ENCODE measurements at places on chromosomes 3 and 15.
A peak's percentile ranks its signal among the peaks of the same experiment; 100 is the strongest.

GRCh38 chr3:29565236-29565635 lies 284.4 kb downstream of the RBMS3 start:
- no peak for DNase-seq

- no peak for DNase-seq
Observed at GRCh38 chr15:49152552-49153312, 2.7 kb downstream of the COPS2 start.

DNA sequence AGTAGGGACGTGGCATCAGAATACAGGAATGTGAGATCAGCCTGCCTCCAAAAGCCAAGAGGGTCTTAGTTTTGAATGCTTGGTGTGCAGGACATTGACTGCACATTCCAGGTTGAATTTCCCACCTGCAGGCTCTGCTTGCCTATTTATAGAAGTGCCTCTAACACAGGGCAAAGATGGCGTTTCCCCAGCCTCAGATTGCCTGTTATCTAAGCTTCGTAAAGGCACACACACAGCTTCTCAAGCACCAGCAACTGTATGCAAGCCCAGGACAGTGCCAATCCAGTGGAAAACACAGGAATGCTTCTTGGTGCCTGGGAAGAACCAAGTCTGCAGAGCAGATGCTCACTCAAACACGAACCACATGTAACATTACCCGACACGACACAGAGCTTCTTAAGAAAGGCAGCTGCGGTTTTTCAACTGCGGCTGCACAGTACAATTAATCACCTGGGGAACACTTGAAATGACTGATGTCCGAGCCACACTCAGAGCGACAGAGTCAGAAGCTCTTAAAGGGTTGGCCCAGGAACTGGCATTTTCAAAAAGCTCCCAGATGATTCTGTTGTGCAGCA lies 90.0 kb upstream of the ANKRD34C start:
- no peak for DNase-seq

GRCh38 chr3:39134305-39134704 lies 19.1 kb downstream of the CSRNP1 start:
- no peak for DNase-seq

DNA sequence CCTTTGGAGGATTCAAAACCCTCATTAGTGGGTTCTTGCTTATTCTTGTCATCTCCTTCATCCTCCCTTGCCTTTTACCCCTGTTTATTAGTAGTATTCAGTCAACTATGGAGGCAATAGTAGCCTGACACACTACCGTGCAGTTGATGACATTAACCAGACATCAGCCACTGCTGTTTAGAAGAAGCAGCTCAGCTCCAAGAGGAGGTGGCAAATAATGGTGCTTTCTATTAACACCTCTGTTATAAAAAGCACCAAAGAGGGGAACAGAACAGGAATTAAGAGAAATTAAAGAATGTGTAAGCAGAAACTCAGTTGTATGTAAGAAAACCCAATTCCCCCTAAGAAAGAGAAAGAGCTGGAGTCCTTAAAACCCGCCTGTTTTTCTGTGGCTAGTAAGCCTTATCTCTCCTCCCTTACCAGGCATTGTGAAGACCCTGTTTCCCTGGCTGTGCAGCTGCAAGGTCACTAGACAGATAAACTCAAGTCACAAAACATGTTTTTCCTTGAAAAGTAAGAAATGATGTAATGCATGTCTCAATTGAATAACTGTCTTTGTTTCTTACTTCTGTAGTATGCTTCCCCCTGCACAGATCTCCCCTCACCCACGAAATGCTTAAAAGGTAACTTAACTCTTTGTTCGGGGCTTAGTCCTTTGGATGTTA lies 21.2 kb downstream of the CCR4 start:
- DNase-seq: peak; percentile 68

GRCh38 chr3:14319654-14320182 lies 82.7 kb upstream of the SLC6A6 start:
- DNase-seq: peak; percentile 50

DNA sequence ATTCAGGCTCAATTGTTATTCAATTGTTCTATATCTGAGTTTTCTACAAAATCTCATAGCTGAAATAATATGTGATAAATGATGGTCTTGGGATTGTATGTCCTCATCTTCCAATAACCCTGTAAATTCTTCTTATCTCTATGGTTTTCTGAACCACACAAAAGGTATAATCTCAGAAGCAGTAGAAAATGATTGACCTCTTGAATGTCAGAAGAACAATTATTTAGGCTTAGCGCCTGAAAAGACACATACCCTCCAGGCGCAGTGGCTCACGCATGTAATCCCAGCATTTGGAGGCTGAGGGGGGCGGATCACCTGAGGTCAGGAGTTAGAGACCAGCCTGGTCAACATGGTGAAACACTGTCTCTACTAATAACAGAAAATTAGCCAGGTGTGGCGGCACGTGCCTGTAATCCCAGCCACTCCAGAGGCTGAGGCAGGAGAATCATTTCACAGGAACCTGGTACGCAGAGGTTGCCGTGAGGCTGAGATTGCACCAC lies 288.0 kb upstream of the TBC1D5 start:
- DNase-seq: no peak

GRCh38 chr3:183044547-183045229 lies 54.6 kb downstream of the MCCC1 start:
- DNase-seq: no peak

DNA sequence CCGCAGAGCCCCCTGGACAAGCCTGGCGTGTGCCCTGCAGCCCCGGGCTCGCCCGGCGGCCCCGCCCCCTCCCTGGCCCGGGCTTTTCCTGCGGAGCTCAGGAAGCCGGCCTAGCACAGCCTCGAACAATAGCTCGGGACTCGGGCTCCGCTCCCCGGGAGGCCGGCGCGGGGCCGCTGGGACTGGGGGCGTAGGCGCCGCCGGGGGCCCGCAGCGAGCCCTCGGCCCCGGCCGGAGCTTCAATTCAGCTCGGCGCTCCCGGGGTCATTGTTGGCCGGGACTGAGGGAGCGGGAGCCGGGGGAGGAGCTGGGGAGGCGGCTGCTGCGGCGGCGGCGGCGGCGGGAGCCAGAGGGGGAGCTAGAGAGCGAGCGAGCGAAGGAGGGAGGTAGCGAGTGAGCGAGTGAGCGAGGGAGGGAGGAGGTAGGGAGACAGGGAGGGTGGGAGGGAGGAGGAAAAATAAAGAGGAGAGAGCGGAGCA lies 41.0 kb upstream of the ROPN1 start:
- DNase-seq: peak; percentile 68

DNA sequence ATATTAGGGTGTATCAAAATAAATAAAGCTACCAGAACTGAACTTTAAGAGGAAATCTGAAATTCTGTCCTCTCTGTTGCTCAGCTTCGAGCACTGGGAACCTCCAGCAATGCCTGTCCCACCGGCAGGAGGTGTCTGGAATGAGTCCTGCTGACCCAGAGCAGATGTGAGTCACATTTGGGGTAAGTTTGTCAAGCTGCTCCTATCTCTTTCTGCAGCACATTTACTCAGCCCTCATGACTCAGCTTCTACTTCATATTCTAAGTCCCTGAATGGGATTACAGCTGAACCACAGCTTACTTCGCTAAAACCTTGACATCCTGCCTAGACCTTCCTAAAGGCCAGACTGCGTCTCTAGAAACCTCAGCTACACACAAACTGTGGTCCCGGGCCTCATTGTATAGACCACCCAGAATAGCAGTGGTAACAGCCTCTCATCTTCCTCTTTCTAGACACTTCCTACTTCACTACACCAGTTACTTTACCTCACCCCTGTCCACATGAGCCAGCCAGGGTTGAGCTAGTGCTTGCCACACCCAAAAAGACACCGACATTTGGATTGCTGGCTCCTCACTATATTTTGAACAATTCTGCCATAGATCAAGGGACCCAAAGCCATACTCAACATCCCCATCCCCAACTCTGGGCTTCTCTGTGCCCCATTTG lies 109.6 kb upstream of the TMCO5A start:
- DNase-seq: peak; percentile 95

GRCh38 chr15:89003865-89004725 lies 84.2 kb upstream of the ABHD2 start:
- peak; percentile 14 for DNase-seq

- no peak for DNase-seq
Observed at GRCh38 chr15:51299187-51300015, 39.0 kb downstream of the CYP19A1 start.

GRCh38 chr15:70584838-70585706 lies 178.3 kb downstream of the UACA start:
- peak; percentile 65 for DNase-seq

DNA sequence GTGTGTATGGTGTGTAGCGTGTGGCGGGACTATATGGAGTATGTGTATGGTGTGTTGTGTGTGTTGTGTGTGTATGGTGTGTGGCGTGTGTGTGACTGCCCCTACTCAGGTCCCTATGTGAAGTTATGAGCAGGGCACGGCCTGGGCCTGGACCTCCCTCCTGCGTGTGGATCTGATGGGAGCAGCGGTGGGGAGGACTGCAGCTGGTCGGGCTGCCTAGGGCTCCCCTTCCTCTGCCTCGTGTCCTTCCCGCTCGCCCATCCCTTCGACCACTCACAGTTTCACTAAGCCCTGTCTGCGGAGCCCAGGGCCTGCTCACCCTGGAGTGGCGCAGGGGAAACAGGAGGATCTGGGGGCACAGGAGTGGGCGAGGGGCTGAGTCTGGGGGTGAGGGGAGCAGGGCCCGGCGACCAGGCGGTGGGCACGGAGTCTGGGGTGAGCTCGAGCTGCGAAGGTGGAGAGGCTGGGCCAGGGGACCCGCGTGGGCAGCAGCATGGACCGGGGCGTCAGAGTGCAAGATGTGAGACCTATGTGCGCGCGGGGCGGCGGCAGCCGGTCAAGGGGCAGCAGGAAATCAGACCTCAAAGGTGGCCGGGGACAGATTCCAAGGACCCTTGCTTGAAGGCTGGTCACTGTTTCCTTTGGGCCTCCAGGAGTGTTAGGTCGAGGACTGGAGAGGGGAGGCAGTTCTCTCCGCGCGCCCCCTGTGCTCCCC lies 26.6 kb downstream of the GABRA5 start:
- DNase-seq: no peak

DNA sequence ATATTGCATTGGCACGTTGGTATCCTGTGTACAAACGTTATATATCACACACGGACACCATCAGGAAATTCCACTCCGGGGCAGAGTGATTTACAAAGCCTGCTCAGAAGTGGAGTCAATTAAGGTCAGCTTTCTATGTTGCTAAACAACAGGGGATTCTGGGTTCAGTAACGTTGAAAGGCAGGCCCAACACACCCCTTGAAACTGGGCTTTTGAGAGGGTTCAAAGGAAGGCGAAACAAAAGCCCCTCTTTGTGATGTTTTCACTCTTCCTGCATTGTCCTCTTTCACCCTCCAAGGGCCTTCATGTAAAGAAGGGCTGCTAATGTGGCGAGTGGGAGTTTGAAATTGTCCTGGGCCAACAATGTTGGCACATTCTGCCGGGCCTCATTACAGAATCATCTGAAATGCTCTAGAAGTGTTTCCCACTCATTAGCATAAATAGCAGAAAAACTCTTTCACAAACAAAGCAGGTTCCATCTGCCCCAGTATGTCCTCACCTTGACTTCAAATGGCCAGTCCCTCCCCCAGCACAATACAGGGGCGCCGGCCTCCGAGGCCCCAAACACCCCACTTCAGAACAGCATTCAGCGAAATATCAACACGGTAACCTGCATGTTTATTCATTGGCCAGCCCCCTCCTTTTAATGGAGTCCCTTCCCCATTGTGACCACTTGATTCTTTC lies 76.4 kb downstream of the HES1 start:
- peak; percentile 37 for DNase-seq

DNA sequence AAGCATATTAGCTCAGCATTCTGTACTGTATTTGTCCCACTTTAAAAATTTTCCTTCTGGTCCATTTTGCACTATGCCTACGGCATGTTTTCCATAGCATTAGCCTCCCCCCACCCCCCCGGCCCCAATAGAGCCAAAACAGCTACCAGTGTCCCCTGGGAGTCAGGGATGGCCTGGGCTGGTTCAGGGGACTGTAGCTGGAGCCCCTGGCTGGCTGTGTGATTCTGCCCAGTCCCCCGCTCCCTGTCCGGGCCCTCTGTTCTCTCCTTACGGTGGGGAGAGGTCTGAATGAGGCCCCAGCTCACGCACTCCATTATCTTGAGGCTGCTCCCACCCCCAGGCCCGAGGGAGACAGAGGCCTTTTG lies 70.1 kb downstream of the KLF15 start:
- no peak for DNase-seq

- DNase-seq: peak; percentile 74
Observed at GRCh38 chr3:49276475-49277382, at the start of gene C3orf62. Gene C3orf62, minus strand, starts transcription at chr3:49277232. Its CDS starts 360 bp downstream, at chr3:49276872.

DNA sequence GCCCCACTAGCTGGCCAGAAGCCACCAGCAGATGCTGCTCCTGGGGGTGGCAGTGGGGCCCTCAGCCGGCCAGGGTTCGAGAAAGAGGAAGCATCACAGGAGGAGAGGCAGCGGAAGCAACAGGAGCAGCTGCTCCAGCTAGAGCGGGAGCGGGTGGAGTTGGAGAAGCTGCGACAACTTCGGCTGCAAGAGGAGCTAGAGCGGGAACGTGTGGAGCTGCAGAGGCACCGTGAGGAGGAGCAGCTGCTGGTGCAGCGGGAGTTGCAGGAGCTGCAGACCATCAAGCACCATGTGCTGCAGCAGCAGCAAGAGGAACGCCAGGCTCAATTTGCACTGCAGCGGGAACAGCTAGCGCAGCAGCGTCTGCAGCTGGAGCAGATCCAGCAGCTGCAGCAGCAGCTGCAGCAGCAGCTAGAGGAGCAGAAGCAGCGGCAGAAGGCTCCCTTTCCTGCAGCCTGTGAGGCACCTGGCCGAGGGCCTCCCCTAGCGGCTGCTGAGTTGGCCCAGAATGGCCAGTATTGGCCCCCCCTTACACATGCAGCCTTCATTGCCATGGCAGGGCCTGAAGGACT lies 17.5 kb upstream of the APEH start:
- peak; percentile 17 for DNase-seq

DNA sequence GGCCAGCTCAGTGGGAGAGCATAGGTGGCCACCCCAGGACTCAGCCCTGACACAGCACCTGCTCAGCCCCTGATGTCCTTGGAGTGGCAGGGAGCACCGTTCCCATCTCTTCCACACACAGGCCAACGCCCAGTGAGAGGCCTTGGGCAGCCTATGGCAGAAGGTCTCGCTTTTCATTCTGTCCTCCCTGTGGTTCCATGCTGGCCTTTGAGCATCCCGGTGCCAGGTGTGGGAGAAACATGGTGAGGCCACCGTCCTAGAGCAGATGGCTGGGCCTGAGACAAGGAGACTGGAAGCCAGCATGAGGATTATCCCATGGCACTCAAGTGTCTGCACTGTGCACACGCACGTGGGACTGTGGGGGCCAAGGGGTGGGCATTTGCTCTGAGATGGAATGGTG lies 25.1 kb downstream of the ADCY5 start:
- DNase-seq: no peak

- DNase-seq: no peak
Observed at GRCh38 chr15:83209333-83209732, 1.7 kb upstream of the HDGFL3 start.

- DNase-seq: no peak
Observed at GRCh38 chr3:57298041-57298440, 5.6 kb upstream of the ASB14 start.

All from common myeloid progenitor, CD34-positive (primary cell).